ENCODE measurements at places on chromosomes 16 and 17. TPM values are rescaled to one million over a fixed set of nuclear protein-coding genes. Genes with fewer than 3 reads are reported as not detected.

The GRAP gene
- total RNA-seq, result 125 TPM

The TRIM47 gene
- 25.9 TPM for total RNA-seq

The JMJD8 gene
- total RNA-seq, result 46.8 TPM

The OTOA gene
- 0.09 TPM for total RNA-seq

The PLA2G10 gene
- total RNA-seq, result not detected

The TPPP3 gene
- not detected for total RNA-seq

The CNEP1R1 gene
- total RNA-seq, result 24.1 TPM

All from OCI-LY7 (cell line).